ENCODE measurements at places on chromosomes 2 and 18.

DNA sequence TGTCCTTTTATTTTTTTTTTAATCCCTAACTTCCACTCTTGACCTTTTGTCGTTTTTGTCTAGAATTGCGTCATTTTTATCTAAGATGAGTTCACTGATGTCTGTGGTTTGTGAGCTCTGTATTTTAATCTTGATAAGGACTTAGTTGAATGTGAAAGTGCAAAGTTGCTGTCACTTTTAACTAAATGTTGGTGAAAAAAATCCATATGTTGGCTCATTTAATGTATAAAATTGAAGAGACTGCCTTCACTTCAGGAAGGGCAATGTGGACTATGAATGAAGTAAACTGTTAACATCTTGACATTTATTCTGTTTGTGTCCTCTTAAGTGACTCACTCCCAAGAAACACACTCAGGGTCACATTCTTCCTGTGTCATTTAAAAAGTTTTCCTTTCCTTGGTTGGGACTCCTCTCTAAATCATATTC lies 256.6 kb upstream of the RASGRP3 start:
- DNase-seq = no peak

DNA sequence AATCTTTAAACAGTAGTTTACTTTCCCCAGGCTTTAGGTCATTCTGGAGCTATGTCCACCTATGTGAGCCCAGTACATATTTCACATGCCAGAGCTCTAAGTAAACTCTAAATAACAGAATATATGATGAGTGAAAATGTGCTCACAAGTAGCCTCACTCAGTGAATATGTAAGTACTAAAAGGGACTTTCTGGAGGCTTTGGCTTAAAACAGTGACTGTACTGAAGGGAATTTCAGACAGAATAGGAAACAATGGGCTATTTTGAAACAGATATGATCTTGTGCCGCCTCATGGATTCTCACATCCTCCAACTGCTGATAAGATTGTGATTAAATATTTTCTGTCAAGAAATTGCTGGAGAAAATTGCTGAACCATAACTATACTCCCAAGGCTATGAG lies 747.9 kb downstream of the SOCS6 start:
- DNase-seq = no peak

DNA sequence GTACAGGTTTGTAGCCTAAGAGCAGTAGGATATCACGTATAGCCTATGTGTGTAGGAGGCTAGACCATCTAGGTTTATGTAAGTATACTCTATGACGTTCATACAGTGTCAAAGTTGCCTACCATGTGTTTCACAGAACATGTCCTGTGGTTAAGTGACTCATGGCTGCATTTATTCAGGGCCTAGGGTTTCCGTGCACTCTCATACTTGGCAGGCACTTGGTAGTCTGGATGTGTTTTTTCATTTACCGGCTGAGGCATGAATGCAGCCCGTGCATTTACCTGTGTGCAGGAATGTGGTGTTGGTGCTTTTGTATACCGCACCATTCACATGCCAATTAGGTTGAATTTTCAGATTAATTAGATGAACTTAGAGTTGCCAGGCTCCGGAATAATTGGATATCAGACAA lies 43.4 kb downstream of the MYL12B start:
- peak; percentile 31 for DNase-seq

DNA sequence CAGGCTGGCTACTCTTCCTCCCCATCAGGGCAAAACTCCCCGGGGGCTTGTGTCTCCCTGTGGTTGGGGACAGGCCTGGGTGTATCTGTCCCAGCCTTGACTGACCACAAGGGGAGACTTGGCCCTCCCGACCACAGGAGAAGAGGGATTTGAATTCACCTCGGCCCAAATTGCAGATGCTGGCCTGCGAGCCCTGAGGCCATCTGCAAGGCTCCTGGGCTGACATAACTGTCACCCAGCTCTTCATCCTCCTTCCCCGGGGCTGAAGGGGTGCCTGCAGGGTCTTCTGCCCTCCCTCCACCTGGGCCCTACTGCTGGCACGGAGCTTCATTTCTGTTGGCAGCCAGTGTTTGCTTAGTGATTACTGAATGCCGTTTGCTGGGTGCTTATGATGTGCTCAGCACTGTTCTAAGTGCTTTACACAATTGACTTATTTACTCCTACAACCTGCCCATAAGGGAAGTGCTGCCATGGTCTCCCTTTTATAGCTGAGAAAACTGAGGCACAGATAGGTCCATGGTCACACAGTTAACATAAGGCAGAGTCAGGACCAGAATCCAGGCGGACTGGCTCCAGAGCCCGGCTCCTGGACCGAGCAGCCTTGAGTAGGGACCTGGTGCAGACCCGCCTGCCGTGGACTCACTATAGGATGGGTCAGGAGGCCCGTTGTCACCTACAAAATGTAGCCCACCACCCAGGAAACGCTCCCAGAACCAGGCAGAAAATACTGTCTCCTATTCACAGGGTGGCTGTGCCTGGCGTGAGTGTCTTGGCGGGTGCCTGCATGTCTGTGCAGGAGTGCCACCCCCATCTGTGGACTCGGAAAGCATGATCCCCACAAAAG lies 18.9 kb downstream of the STEAP3 start:
- peak; percentile 80 for DNase-seq

GRCh38 chr2:224147174-224147573 lies 108.1 kb upstream of the SERPINE2 start:
- no peak for DNase-seq

- no peak for DNase-seq
These were observed 42.7 kb upstream of the IL1RL1 start for GRCh38 chr2:102268510-102269199.

- DNase-seq = peak; percentile 85
These were observed 190.1 kb upstream of the TNP1 start for GRCh38 chr2:217049956-217050355.

- no peak for DNase-seq
These were observed 141.2 kb downstream of the RTN4 start for GRCh38 chr2:54909001-54909400.

GRCh38 chr2:128715360-128715759 lies 396.7 kb upstream of the HS6ST1 start:
- no peak for DNase-seq

DNA sequence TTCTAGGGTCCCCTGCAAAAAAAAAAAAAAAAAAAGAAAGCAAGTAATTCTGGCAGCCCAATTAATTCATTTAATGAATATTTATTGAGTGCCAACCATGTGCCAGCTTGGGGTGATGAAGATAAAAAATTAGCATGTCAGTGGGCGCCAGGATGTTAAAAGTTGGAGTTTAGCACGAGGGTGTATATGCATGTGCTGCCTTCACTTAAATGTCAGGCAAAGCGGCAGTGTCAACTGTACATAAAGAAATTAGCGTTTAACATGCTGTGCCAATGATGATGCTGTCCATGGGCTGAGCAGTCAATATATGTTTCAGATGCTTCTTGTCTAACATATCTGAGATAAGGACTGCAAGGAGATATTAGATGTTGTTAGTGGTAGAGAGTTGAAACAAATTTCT lies 49.5 kb downstream of the ASAP2 start:
- no peak for DNase-seq

- DNase-seq = no peak
These were observed 13.3 kb downstream of the TUBB6 start for GRCh38 chr18:12321333-12321732.

DNA sequence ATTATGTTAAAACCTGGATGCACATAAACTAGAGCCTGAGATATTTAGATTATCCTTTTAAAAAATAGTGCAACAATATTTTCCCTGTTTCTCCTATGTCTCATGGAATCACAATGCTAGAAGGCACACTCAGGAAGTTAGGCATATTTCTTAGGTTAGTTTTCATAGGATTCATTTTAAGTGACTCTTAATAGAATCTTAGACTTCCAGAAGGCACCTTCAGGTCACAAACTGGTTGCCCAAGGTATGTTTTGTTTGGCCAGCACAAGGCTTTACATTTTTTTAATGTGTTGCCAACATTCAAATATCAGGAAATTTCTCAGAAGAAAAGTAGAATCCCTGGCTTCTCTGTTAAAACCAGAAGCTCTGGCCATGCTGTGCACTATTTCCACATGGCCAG lies 129.3 kb downstream of the LNPK start:
- DNase-seq = no peak

GRCh38 chr2:66872081-66872985 lies 437.4 kb downstream of the MEIS1 start:
- no peak for DNase-seq

GRCh38 chr2:65512783-65513182 lies 80.4 kb upstream of the SPRED2 start:
- DNase-seq = no peak

DNA sequence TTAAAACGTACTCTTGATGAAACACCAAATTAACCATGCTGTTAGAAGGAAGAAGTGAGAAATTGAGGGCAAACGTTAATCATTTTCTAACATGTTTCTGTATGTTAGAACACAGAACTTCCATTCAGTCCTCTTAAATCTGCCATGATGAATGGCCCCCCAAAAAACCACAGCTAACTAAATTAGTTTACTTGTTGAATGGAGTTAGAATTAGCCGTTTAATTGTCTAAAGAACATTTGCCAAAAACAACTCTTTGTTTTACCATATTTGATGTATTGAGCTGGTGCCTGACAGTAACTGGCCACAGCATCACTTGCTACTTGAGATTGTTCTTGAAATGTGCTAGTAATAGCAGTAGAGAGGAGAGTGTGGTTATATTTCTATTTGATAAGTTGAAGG lies 12.7 kb downstream of the CCNYL1 start:
- no peak for DNase-seq

DNA sequence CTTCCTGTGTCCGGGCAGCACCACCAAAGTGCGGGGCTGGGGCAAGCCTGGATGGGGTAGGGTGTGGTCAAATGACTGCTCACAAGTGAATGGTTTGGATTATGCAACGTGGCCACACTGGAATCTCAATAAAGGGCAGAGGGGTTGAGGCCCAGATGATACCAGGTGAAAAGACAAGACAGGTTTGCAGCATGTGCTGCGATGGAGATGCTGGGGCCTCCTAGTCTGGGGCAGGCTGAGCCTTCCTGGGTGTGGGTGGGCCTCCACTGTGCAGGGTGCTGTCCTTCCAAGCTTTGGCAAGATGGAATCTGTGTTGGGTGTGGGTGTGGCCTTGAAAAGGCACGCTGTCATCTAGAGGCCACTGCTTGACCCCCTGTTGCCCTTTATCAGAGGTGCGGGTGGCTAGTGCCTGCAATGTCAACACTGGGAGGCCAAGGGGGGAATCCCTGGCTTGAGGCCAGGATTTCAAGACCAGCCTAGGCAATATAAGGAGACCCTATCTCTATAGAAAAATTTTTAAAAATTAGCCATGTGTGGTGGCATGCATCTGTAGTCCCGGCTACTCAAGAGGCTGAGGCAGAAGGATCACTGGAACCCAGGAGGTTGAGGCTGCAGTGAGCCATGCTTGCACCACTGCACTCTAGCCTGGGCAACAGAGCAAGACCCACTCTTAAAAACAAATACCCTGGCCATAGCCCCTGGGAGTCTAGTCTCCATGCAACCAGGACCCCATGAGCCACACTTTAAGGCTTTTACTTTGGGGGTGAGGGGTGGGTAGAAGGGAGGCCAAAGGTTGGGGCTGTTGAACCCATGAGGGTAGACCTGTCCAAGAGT lies 13.8 kb downstream of the RRM2 start:
- no peak for DNase-seq

GRCh38 chr2:99734236-99734635 lies 244.4 kb upstream of the REV1 start:
- no peak for DNase-seq

GRCh38 chr2:172072706-172073105 lies 12.6 kb upstream of the DLX1 start:
- DNase-seq = no peak

- no peak for DNase-seq
These were observed 163.8 kb downstream of the RBM43 start for GRCh38 chr2:151097895-151098294.

DNA sequence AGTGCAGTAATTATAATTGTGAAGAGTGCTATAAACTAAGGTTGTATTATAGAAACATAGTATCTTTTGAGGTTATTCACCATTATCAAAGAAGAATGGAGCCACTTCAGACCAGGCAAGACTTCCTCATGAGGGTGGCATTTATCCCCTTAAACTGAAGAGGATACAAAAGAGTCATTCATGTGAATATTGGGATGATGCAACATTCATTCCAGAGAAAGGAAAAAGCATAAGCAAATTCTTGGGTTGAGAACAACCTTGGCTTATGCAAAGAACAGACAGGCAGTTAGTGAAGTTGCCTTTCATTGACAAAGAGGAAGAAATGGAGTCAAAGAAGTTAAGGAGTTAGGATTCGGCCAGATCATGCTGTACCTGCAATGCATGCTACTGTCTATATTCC lies 682.5 kb downstream of the MBD2 start:
- no peak for DNase-seq

- DNase-seq = peak; percentile 91
These were observed 1.2 kb downstream of the TMEM237 start for GRCh38 chr2:201642086-201642578.

DNA sequence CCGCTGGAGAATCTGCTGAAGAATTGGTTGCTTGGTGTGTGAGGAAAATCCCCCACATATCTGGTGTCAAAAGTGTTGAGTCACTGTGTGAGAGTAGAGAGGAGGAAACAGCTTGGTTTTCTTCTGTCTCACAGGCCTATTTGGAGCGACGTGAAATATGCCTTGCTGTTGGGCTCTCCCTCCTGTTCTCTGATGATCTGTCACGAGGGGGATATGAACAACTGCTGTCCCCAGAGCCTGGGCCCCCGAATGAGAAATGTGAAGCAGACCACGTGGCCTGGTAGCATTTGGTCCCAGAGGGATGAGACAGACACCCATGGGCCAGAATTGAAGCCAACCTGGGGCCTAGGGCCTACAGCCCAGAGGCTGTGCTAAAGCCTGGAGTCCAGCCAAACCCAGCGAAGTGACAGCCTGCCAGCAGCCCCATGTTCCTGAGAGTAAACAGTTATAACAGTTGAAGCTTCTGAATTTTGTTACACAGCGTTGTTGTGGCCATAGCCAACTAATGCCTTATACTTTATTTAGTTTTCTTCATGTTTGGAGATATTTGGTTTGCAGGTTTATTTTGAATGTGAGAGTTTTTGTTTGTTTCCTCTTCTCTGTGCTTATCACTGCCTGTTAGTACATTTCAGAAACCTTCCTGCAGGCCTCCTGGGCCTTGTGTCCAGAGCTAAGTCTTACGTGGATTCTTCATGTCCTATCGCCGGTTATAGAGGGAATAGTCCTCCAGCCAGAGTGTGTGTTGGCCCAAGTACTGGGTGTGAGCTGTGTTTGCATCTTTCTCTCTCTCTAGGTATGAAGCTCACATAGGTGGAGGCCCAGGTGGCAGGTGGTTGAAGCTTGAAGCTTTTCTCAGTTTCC lies 18.7 kb upstream of the COLEC12 start:
- peak; percentile 24 for DNase-seq

DNA sequence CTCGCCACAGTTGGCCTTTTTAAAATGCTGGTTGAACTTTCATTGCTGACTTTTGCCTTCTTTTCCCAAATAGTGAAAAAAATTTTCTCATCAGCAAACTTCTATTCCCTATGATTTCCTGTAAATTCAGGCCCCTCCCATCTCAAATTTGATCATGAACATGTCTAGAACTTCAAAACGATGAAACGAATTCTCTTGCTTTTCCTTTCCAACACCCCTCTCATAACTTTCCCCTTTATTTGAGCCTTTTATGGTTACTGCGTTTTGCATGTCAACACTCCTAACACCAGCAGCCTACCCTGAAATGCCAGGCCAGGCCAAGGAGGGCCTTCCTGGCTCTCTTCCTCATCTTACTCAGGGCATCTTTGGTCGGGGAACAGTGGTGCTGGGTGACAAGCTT lies 1.7 kb upstream of the HOXD13 start:
- no peak for DNase-seq
